Renal pelvis (tissue), 12 donors: ENCODE measurements at places on chromosomes 11 and 22. TPM values are rescaled to one million over a fixed set of nuclear protein-coding genes. Genes with fewer than 3 reads are reported as not detected.

CCDC157 gene
- 8.9 TPM for polyA plus RNA-seq

RAG1 gene
- polyA plus RNA-seq: 2.7 TPM

LRRN4CL gene
- 1.0 TPM for polyA plus RNA-seq

NXF1 gene
- 117 TPM for polyA plus RNA-seq

ROM1 gene
- 4.6 TPM for polyA plus RNA-seq

OR4C11 gene
- polyA plus RNA-seq: not detected

KIF18A gene
- polyA plus RNA-seq: 10.3 TPM

SCUBE2 gene
- polyA plus RNA-seq: 7.1 TPM

VPS26B gene
- polyA plus RNA-seq: 48.9 TPM

MRGPRX4 gene
- polyA plus RNA-seq: not detected

DEAF1 gene
- polyA plus RNA-seq: 55.3 TPM

BATF2 gene
- 3.1 TPM for polyA plus RNA-seq

EXPH5 gene
- 6.2 TPM for polyA plus RNA-seq

CHST1 gene
- polyA plus RNA-seq: 10.9 TPM

CEP126 gene
- polyA plus RNA-seq: 7.3 TPM

BCO2 gene
- polyA plus RNA-seq: 3.5 TPM

SMDT1 gene
- 83.4 TPM for polyA plus RNA-seq

TPBGL gene
- not detected for polyA plus RNA-seq

C11orf98 gene
- polyA plus RNA-seq: 57.7 TPM

RASSF10 gene
- polyA plus RNA-seq: 33.3 TPM

MMP8 gene
- polyA plus RNA-seq: 0.06 TPM

MYO18B gene
- 0.21 TPM for polyA plus RNA-seq

PARVA gene
- polyA plus RNA-seq: 106 TPM

RFPL1 gene
- polyA plus RNA-seq: 1.6 TPM

RRAS2 gene
- polyA plus RNA-seq: 48.3 TPM

SYTL2 gene
- 95.8 TPM for polyA plus RNA-seq

SMCO4 gene
- 16.3 TPM for polyA plus RNA-seq
